ENCODE measurements at places on chromosomes 5 and 9. TPM values are rescaled to one million over a fixed set of nuclear protein-coding genes. Genes with fewer than 3 reads are reported as not detected.

DNA sequence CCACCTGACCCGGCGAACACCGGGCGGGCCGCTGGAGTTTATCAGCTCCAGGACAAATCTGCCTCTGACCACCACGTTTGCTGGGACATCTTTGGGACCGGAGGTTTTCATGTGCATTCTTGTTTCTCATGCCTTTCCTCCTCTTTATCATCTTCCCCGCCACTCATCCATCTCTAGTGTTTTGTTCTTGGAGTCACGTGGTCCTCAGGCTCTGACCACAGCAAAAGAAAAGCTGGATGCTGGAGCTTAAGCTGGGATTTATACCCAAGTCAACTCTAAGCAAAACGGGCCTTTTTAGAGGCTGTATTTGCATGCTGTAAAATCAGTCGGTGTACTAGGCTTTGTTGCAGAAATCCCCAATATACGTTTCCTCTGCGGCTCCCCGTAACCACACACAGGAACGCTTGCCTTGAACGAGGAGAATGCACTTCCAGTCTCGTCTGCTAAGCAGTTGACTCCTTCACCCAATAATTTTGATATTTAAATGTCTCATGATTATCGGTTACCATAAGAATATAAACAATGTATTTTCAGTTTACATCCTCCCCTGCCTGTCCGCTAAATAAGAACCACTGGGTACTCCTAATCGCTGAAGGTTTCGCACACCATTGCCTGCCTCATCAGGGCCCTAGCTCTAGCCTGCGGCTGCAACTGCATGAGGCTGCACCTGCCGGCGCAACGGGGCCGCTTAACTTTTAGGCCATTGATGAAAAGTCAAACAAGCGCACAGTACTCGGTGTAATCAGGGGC is 560 bp upstream of the NDUFS6 start:
- peak; percentile 41 for DNase-seq

DDX4 gene
- not detected for total RNA-seq

DNA sequence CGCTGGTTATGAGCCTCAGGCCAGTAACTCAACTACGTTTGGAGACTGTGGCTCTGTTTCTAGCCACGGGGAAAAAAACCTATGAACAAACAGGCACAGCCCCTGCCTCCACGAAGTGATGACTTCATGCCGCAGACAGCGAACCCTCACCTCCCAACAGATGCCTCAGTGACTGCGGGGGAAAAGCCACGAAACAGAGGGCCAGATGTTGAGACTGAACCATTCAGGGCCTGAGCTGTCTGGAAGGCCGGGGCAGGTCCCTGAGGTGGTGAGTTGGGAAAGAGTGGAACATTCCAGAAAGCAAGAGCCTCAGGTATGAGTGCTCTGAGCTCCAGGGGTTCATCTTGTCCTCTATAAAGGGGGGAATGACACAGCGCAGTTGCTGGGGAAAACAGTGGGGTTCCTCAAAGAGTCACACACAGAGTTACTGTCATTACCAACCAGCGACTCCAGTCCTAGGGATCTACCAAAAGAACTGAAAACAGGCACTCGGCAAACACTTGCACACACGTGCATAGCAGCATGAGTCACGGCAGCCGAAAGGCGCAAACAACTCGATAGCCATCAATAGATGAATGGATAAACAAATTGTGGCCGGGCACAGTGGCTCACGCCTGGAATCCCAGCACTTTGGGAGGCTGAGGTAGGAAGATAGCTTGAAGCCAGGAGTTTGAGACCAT is 15.3 kb downstream of the PLPP7 start:
- DNase-seq, result no peak

ITGA2 gene
- total RNA-seq, result 17.6 TPM

- no peak for DNase-seq
Measured at GRCh38 chr9:125302241-125302640, 40.6 kb downstream of the GAPVD1 start.

DNA sequence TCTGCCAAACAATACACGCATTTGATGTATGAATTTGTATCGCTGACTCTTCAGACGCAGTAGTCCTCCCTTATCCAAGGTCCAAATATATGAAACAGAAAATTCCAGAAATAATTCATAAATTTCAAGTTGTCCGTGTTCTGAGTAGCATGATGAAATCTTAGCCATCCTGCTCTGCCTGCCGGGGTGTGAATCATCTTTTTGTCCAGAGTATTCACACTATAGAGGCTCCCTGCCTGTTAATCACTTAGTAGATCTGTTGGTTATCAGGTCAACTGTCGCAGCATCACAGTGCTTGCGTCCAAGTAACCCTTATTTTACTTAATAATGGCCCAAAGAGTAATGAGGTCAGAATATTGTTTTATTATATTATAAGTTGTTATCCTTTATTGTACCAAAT is 268.1 kb downstream of the DOCK8 start:
- DNase-seq, result no peak

- no peak for DNase-seq
Measured at GRCh38 chr9:135056541-135056940, 30.9 kb upstream of the OLFM1 start.

- DNase-seq, result no peak
Measured at GRCh38 chr5:145484158-145484557, 351.0 kb downstream of the PRELID2 start.

SPINK13 gene
- total RNA-seq, result not detected

BSPRY gene
- 39.9 TPM for total RNA-seq

DNA sequence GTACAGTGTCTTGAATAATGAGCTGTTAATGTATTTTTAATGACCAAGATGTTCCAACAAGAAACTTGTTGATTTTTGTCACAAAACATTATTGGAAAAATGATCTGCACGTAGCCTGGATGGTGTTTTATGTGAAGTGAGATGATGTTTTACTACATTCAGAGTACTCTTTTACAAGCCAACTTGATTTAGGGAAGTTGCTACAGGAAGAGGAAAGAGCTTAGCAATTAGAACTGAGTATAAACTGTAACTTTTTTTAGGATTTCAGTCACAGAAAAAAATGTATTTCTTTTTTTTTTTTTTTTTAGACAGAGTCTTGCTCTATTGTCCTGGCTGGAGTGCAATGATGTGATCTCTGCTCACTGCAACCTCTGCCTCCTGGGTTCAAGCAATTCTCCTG is 113.6 kb upstream of the ADRA1B start:
- DNase-seq, result no peak

Data from left colon (tissue), 2 donors.